ENCODE measurements at places on chromosomes 7 and 10.

DNA sequence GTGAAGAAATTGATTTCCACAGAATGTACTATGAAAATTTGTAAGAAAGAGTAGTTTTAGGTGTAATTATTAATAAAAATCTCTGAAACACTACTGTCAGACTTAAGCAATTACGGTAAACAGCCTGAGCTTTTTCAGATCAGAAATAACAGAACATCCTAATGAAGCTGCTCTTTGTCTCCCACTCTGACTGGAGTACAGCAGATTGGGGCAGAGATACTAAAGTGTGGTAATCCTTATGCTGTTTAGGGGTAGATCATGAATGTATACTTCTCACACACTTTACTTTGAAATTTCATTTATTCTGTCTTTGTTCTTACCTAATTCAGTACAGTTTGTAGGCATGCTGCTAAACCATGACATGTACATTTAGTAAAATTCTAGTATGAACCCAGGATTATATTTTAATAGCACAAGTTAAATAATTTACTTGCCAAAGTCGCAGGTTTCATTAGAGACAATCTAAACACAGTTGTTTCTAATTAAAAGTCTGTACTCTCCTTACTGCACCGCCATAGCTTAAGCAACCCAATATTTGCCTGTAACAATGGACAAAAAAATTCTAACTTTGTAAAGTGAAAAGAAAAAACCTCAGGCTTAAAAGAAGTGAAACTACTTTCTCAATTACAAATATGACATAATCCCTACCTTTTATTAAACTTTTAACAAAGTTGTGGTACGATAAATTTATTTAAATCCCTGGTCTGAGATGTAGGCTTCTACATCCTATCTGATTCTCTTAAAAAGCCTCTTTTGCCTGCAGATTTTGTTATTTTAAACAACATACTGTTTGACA, 88.8 kb downstream of the KMT2E start:
- no peak for DNase-seq

DNA sequence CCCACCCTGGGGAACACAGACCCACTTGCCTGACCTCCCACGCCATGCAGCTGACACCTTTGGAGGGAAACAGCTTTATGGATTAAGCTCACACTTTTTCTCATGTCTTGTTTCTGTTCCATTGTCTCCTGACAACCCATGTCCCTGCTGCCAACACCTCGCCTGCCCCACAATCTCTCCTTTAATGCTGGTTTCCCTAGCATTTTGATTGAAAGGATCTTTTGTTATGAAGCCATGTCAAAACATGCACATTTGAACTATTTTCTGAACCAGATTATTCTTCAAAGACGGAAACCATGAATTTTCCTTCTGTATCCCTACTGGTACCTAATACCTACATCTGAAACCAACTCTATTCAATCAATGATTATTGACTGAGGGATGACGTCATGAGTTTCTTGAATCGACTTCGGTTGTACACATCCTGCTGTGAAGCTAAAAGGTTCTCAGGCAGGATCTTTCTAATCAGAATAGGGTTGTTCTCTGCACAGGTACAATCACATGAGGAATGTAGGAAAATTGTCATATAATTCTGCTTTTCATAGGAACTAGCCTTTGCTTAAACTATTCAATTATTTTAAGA, 106.2 kb upstream of the NEBL start:
- DNase-seq: no peak

GRCh38 chr10:104045151-104046089, 40.3 kb downstream of the COL17A1 start:
- DNase-seq: peak; percentile 68

GRCh38 chr7:24063721-24064120, 220.3 kb upstream of the NPY start:
- no peak for DNase-seq

- peak; percentile 62 for DNase-seq
Measured at GRCh38 chr7:2645274-2645868, 13.6 kb downstream of the TTYH3 start.

GRCh38 chr7:30612658-30613265, 18.1 kb downstream of the GARS1 start:
- no peak for DNase-seq

DNA sequence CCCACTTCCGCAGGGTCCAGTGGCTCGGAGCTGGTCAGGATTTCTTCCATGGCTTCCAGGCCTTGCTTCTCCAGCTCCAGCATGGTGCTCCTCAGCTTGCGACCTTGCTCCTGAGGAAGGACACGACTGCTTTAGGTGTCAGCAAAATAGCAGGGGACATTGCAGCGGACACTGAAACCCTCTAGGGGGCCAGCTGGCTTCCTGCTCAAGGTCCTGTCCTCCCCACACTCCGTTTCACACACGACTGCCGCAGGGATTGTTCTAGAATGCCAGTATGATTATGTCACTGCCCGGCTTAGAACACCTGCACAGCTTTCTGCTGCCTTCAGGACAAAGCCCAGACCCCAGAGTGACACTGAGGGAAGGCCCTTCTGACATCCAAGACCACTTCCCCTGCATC, 65.6 kb downstream of the SCRN1 start:
- DNase-seq: no peak
